ENCODE measurements at places on chromosomes 16 and 17.

DNA sequence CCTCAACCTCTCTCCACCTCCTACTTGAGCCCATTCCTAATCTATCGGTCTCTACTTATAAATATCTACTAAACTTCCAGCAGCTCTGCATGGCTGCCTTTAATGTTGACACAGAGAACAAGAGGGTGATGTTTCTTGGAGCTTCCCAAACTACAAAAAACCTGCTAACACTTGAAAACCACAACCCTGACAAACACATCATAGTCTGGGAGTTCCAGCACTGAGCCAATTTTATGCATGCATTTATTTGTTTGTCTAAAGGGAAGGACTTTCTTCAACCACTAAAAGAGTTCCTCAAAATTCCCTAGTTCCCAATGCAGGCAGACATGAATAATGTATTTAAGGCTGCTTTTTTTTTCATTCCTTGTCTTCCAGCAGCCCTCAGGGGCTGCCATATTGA, 331.8 kb upstream of the XYLT1 start:
- no peak for DNase-seq

- no peak for DNase-seq
These were observed 1.2 kb upstream of the EFNB3 start for GRCh38 chr17:7703584-7704479.

GRCh38 chr17:15332338-15332737, 9.1 kb downstream of the TEKT3 start:
- no peak for DNase-seq

DNA sequence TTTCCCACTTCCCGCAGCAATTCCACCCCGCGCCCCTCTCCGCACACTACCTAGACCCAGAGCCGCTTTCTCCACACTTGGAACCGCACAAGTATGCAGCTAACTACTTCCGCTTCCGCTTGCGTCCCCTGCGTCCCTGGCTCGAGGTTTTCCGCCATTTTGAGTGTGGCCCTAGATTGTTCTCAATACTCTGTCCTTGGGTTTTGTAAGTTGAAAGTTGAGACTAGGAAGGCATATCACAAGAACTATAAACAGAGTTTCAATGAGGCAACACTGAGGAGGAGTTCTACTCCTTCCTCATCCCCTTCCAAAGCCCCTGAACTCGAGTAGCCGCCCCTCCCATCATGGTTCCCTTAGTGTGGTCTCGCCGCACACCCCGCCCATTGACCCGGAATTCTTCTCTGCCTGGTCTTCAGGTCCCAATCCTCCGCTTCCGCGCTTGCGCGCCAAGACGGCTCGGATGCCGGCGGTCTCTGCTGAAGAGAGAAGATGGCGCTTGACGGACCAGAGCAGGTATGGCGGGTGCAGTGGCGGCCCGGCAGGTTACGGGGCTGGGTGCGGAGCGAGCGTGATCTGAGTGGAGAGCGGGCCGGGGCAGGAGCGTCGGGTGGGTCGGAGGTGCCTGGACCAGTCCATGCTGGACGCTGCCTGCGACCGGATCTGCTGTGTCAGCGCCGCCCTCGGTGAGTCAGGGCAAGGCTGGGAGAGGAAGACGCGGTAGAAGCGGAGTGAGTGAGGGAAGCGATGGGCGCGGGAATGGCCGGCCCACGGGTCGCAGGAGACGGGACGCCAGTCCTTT, at the start of the genes FTSJ3 and PSMC5:
Gene FTSJ3 (minus strand): TSS at position 662 of the 799 bp plus-strand sequence. CDS start 761 bp downstream, outside the sequence.
Gene PSMC5 (plus strand): TSS at position 430 of the 799 bp plus-strand sequence. CDS start 60 bp downstream, at position 490.
- DNase-seq = peak; percentile 97

- no peak for DNase-seq
These were observed 42.4 kb upstream of the GSG1L start for GRCh38 chr16:28105954-28106353.

DNA sequence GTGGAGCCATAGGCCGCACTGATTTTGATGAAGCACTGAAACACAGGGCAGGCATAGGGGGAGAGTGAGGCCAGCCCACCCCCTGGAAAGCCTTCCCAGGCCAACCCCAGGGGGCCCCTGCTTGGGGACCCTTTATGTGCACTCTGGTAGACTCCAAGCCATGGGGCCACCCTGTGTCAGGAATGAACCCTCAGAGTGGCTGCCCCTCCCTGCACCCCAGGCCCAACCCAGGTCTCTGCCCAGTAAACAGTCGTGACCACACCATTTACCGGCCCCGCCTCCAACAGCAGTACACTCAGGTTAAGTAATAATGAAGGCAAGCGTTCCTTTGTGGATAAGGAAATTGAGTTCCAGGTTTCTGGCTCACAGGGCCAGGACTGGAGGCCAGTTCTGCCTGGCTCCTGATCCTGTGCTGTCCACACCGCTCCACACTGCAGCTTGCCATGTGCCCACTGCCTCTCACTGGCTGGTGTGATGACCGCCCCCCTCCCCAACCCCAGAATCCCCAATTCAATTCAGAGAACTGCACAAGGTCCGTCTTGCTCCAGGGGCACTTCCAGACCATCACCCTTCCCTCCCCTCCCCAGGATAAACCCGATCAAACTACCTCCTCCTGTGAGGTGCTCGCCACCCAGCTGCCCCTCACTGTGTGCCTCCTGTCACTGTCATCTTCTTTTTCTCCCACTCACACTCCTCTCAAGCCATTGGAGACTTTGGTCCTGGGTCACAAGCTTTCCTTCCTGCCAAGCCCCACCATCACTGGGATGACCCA, 13.6 kb downstream of the PIMREG start:
- no peak for DNase-seq

DNA sequence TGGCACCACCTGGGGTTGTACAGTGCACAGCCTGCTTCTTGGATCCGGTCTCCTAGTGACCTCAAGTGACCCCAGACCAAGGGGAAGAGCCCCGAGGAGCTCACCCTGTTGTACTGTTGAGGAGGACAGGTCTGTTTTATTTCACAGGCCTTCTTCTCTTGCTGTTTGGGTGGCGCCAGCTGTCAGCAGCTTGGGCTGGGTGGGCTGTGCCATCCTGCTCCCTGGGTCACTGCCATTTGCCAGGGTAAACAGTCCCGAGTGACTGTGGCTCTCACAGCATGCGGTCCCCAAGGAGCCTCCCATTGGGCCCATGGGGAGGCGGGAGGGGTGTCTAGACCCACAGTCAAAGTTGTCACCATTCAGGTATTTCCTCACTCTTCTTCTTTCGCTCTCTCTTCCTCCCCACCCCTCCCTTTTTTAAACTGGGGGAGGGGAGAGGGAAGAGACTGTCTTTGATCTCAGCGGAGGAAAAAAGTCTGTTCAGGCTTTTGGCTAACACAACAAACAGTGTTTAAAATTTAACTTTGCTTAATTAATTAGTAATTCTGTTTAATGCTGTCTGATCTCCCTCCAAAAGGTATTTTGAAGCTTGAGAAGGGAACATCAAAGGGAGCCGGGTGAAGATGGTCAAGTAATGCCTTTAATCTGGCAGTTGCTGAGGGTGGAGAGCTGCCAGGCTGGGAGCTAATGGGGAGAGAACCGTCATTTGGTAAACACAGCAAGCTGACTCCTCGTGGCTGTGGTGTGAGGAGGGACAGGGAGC, 64.0 kb downstream of the SNX20 start:
- no peak for DNase-seq

GRCh38 chr17:9924735-9925191, 19.7 kb upstream of the RCVRN start:
- DNase-seq = peak; percentile 86

- DNase-seq = no peak
These were observed 35.0 kb upstream of the ALKBH5 start for GRCh38 chr17:18148586-18148985.

GRCh38 chr16:3143598-3144320, 8.9 kb downstream of the ZNF213 start:
- no peak for DNase-seq

- no peak for DNase-seq
These were observed 24.9 kb downstream of the CDC42EP4 start for GRCh38 chr17:73286863-73287296.

GRCh38 chr17:47239967-47240651, 13.5 kb upstream of the ITGB3 start:
- no peak for DNase-seq

DNA sequence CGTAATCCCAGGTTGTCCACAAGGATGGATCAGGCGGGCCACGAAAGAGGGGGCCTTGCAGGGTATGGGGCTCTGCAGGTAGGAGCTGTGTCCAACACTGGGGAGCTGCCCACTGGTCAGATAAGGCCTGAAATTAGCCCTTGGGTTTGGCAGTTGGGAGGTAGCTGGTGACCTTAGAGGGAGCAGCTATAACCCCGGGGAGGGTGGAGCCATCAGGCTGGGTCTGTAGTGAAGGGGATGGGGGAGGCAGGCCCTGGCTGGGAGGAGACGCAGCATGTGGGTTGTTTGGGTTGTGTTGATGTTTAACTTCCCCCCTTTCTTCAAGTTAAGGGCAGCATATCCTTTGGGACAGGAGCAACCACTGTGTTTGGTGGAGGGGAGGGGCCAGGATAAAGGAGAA, 5.9 kb downstream of the MLLT6 start:
- DNase-seq = no peak

DNA sequence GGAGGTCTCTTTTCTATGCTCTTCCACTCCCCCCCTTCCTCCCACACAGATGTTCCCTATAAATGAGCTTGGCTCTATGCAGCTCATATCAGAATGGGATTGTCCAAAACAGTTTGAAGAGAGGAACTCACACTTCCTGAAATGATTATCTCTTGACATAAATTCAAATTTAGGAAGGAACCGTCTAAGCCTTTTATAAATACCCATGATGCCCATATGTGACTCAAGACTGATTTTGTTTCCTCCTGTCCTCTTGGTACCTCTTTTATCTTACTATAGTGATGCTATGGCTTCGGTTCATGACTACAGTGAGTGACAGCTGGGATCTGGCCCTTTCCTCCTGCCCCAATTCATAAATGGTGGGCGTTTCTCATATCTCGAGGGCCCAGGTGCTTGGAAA, 16.6 kb upstream of the TERF2 start:
- no peak for DNase-seq

DNA sequence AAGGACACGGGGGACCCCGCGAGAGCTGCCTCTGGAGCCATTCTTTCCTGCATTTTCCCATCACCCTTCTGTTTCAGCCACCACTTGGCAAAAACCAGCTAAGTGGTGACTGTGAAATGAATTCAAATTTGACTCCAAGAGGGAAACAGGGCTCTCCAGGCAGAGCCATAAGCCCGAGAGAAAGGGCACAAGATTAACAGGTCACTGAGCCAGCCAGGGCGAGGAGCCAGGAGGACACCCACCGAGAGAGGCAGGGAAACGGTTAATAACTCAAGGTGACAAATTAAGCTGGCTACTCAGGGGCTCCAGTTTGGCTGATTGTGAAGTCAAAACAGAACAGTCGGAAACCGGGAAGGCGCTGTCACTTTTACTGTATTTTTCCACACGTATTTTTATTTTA, 67.8 kb upstream of the SOX9 start:
- no peak for DNase-seq

DNA sequence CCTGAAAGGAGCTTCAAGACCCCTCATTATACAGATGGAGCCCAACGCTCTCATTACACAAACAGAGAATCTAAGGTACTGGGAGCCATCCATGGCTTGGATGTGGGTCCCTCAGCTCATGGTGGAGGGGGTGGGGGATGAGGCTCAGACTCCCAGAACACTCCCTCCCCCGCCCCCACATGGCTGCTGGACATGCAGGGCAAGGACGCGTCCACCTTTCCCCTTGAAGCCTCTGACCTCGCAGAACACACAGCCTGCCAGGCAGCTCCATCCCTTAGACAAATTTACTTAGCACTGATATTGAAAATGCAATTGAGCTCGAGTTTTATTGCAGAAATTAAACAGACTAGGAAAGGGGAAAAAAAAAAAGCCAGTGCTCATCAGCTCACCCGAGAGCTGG, 203.9 kb downstream of the ZNF423 start:
- no peak for DNase-seq

GRCh38 chr16:12871784-12872183, 29.6 kb upstream of the SHISA9 start:
- no peak for DNase-seq

GRCh38 chr17:60920107-60920506, 242.5 kb downstream of the BCAS3 start:
- no peak for DNase-seq

DNA sequence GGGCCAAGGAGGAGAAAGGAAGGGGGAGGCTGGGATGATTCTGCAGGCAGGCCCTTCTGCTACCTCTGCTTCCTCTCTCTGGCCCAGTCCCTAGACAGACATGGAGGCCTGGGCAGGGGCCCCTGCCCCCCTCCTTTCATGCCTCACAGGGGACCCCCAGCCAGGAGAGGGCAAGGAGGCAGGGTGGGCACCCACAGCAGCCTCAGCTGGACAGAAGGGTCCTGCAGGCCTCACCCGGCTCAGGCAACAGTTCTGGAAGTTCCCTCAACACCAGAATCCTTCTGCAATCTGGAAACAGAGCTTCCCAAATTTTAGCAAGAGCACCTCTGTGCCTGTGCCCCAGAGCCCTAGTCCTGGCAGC, 8.7 kb downstream of the ARHGAP27 start:
- no peak for DNase-seq

- DNase-seq = no peak
These were observed 37.5 kb downstream of the SDR42E1 start for GRCh38 chr16:81973737-81974136.

DNA sequence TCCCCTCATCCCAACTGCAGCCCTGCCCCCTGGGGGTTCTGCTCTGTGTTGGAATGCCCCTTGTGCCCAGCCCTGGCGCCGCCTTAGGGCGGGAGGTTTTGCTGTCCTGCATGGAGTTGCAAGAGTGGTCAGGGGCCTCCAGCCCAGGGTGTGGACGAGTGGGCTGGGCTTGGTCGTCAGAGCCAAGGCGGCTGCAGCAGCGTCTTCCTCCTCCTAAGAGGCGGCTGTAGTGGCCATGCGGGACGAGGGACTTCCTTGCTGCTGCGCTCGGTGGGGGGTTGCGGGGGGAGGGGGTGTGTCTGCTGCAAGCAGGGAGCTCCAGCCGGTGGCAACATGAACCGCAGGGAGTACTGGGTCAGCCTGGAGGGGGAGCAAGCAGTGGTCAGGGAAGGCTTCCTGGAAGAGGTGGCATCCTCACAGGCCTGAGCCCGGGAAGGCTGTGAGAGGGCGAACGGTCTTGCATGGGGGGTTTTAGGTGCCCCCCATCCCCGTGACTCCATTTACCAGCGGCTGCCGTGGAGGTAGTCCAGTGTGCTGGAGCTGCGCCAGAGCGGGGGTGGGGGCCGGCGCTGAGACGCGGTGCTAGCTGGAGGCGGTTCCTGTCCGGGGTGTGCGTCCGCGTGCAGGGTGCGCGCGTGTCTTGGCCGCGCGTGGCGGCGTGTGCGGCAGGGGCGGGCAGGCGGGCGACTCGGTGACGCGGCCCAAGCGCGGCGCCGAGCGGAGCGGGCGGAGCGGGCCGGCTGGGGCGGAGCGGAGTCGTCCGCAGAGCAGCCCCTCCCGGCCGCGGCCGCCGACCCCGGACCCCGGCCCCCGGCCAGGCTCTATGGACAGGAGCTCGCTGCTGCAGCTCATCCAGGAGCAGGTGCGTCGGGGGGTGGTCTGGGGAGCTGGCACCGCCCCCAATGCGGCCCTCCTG, at the start of gene RHBDL1:
Gene RHBDL1 (plus strand): TSS at position 704 of the 916 bp plus-strand sequence. CDS start 120 bp downstream, at position 824.
- no peak for DNase-seq

GRCh38 chr16:87715658-87716057, 50.1 kb downstream of the KLHDC4 start:
- no peak for DNase-seq

GRCh38 chr17:2068519-2069051, 13.7 kb downstream of the HIC1 start:
- no peak for DNase-seq

Data from right renal cortex interstitium (tissue), 3 donors.